ENCODE measurements at places on chromosomes 4 and X.

DNA sequence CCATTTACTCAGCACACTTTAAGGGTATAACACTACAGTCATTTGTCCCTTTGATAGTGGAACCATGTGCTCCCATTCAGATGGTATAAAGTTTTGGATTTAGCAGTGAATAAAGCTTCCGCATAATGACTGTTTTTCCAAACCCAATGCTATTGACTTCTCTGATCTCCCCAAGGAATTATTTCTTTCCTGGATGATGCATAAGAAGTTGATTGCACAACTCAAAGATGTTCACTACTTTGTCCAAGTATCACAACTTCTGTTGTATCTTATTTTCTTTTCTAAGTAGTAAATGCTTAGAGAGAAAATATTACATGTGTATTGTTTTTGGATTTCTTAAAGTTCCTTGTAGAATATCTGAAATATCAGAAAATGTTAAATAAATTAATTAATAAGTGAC, 300.2 kb downstream of the GPM6A start:
- DNase-seq: no peak

DNA sequence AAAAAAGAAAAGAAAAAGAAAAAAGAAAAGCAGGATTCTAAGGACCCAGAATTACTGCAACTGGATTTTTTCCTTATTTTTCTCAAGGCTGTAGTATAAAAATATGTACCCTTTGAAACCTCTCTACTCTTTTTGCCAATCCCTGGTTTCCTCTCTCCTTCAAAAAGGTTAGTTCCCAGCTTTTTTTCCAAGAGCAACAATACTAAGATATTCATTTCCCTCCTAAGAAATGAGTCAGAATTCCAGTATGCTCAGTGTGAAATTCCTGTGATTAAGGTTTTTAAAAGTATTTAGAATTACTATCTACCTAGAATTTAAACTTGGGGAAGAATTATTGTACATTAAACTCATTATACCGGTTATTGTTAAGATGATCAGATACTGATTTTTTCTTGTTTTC, 22.0 kb downstream of the SMIM14 start:
- peak; percentile 50 for DNase-seq

DNA sequence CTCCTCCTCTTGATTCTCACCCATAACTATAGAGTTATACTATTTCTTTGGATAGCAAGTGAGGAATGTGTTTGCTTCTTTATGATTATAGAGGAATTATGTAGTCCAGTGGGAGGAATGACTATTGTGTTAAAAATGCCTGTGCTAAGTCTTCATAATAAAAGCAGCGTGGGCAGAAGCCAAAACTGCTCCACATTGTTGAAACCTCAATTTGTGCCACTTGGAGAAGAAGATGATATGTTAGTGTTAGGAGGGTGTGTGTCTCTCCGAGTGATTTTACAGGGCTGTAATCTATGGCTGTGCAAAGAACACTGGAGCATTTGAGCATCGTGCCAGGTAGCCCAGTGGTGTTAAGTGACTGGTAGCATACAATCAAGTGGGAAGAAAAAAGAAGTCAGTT, 74.3 kb downstream of the FRAS1 start:
- no peak for DNase-seq

- DNase-seq: peak; percentile 32
These were observed 175.3 kb downstream of the TSPAN5 start for GRCh38 chr4:98482847-98483806.

- peak; percentile 21 for DNase-seq
These were observed 1.0 kb downstream of the PDE5A start for GRCh38 chr4:119627267-119628255.

DNA sequence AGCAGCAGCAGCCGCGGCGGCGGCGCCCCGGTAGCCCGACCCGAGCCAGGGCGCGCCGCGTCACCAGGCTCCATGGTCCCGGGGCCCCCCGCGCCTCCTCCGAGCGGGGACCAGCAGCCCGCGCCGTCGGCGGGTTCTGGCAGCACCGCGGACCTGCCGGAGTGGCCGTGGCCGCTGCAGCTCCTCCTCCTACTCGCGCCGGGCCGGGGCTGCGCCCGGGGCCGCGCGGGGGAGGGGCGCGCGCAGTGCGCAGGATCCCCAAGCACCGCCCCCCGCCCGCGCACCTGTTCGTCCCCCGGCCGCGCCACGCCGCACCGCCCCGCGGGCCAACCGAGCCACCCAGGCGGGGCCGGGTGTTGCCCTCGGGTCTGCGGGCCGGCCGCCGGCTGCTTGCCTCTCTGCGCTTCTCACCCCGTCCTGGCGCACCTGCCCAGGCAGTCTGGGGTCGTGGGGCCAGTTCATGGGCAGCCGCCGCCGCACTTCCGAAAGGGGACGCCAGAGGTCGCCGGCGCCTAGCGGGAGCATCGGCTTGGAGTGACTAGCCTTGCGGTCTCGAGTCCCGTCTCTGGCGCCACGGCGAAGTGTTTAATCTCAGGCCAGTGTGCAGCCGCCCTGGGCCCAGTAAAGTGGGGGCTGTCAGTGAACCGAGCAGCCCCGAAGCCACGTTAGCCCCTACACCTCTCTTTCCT, at the start of gene SLC9A7:
SLC9A7 (minus strand) TSS at position 163 of the 689 bp plus-strand sequence; CDS start at position 74, 89 bp downstream.
- DNase-seq: peak; percentile 58

GRCh38 chrX:136021160-136021559, 35.9 kb downstream of the SLC9A6 start:
- no peak for DNase-seq
